ENCODE measurements at places on chromosomes 6 and 20.

GRCh38 chr6:5729080-5729434, 277.7 kb downstream of the NRN1 start:
- DNase-seq: no peak

- DNase-seq: no peak
These were observed 477.1 kb downstream of the BTBD3 start for GRCh38 chr20:12394786-12395185.

GRCh38 chr6:66478705-66479104, 771.7 kb upstream of the EYS start:
- no peak for DNase-seq

- DNase-seq: peak; percentile 17
These were observed 1106.4 kb upstream of the CITED2 start for GRCh38 chr6:140480852-140481251.

GRCh38 chr6:10862361-10862760, 19.5 kb downstream of the GCM2 start:
- no peak for DNase-seq

- DNase-seq: no peak
These were observed 68.7 kb upstream of the TAB2 start for GRCh38 chr6:149248693-149249369.

- DNase-seq: peak; percentile 80
These were observed at the start of gene ACSS1 for GRCh38 chr20:25058051-25058846. Gene ACSS1, minus strand, starts transcription at chr20:25058139. Its CDS starts 37 bp downstream, at chr20:25058102.

GRCh38 chr6:16717275-16717942, 43.9 kb downstream of the ATXN1 start:
- no peak for DNase-seq

DNA sequence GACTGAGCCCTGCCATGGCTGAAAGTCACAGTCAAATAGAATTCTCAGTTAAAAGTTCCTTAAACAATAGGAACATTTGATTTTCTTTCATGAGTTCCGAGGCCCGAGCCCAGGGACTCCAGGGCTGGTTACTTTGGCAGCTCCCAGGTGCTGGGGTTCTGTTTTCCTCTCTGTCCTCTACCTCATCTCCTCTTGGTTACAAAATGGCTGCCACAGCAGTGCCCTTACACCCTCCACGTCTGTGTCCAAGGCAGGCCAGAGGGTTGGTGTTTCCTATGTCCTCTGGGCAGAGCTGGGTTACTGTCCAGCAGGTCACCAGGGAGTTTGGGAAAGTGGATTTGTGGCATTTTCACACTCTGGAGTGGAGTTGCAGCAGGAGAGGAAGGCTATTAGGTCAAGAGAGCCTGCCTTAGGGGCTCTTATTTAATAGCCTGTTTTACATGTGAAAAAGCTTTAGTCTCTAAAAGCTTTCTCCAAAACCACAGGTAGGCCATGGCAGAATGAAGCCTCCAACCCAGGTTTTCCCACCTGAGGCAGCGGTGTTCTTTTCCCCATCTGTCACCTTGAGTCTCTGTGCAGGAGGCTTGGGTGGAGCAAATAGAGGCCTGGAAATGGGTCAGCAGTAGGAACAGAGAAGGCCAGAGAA, 111.0 kb downstream of the DTD1 start:
- no peak for DNase-seq

DNA sequence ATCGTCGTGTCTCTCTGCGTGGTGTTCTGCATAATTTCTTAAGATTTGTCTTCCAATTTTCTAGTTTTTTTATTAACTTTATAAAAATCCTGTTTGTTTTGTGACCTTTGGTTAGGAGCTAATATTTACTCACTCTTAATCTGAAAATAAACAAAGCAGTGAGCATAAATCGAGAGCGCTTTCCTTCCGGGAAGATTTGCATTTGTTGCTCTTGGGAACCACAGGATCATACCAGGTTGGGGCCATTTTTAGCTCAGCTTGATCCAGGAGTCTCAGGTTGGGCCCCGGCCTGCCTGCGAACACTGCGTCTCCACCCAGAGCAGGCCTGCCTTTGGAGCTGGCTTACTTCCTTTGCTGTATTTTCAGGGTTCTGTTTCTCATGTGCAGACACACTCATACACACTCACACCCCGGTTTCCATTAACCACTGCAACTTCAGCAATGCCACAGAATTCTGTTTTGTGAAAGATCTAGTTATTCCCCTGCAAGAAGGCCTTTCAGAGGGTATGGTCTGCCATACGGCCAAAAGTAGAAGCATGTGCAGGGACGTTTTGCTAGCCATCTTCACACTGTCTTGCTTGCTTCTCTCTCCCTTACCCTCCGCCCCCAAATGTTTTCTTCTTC, 17.3 kb downstream of the BPHL start:
- no peak for DNase-seq

- no peak for DNase-seq
These were observed 12.3 kb downstream of the BTBD3 start for GRCh38 chr20:11929947-11930346.

DNA sequence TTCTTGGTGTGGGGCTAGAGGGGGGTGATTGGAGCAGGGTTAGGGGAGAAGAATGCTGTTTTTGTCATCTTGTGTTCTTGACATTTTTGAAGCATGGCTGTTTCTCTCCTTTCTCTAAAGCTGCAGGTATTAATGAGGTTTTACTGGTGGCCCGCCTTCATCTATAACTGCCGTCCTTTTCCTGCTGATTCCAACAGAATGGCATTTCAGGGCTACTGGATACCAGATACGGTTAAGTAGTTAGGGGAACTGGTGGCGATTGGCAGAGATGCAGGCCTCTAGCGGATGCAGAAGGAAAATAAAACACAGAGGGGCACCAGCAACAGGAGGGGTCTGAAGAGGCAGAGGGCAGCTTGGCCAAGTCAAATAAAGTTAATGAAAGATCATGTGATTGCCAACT, 89.7 kb upstream of the EEF1E1 start:
- no peak for DNase-seq

DNA sequence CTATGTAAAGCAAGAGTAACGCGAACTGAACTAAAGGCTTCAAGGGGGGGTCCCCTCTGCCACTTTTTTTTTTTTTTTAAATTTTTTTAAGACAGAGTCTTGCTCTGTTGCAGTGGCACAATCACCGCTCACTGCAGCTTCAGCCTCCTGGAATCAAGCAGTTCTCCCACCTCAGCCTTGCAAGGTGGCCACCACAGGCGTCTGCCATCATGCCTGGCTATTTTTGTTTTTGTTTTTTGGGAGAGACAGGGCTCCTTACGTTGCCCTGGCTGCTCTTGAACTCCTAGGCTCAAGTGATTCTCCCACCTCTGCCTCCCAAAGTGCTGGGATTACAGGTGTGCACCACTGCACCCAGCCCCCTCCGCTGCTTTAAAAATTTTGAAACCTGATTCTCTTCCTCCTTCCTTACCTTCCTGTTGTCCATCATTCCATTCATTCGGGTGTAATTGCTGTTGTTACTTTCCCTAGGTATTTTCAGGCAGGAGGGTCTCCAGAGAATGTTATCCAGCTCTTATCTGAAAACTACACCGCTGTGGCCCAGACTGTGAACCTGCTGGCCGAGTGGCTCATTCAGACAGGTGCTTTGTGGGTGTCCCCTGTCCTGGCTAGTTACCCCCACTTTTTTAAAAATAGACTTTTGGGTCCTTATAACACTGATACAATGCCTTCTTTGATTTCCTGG, 5.4 kb downstream of the NELFCD start:
- DNase-seq: peak; percentile 9

DNA sequence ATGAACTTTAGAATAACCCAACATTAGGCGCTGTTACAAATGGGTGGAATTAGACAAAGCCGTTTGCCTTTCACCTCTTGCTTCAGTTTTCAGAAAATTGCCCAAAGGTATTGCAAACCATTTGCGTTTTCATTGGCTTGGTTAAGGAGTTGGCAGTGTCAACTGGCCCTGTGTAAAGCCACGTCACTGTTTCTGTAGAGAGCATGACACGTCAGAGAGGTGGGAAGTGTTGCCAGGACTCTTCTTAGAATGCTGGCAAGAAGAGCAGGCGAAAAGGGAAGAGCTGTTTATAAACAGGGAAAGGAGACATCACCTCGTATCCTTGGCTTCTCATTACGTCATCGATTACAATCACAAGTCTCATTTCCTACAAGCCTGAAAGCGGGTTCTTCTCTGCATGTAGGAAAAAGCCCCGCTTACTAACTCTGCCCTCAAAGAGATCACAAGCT, 4.2 kb upstream of the IRF4 start:
- no peak for DNase-seq

GRCh38 chr6:88456221-88456859, 290.2 kb upstream of the CNR1 start:
- DNase-seq: no peak

DNA sequence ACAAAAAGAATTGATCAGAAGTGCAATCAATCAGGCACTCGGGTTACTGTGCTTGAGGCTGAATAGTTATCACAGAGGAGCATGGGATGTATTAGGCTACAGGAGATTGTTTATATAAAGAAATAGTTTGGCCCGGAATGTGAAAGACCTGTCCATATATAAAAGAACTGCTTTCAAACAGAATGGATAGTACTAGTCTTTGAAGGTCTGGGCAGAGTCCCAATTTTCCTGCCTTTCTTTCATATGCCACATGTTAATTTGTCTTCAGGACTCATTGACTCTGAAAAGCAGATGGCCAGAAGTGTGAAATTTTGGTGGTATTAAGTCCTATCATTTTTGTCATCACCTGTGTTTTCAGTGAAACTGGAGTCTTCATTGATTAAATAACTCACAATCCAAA, 314.5 kb downstream of the EYA4 start:
- DNase-seq: no peak

- no peak for DNase-seq
These were observed 193.7 kb upstream of the PROKR2 start for GRCh38 chr20:5510446-5510845.

GRCh38 chr6:1498491-1499113, 109.2 kb downstream of the FOXF2 start:
- no peak for DNase-seq

Measured in testis (tissue), 5 donors.